Renal cortical epithelial cell (primary cell): ENCODE measurements at places on chromosomes 1 and 21. TPM values are rescaled to one million over a fixed set of nuclear protein-coding genes. Genes with fewer than 3 reads are reported as not detected.

Gene ADORA1
- 4.2 and 54.7 TPM in 2 replicates for total RNA-seq

Gene MLLT11
- total RNA-seq = 6.1 and 6.6 TPM in 2 replicates

Gene ATP6V0B
- total RNA-seq = 69.4 and 178 TPM in 2 replicates

Gene PHLDA3
- 65.5 and 126 TPM in 2 replicates for total RNA-seq

Gene SYPL2
- total RNA-seq = 0.45 TPM in 1 of 2 replicates, not detected in the other
